Activated CD4-positive, alpha-beta T cell treated with anti-CD3 and anti-CD28 coated beads, Interleukin-2, amount 50 U/mL, for 24 hours (primary cell): ENCODE measurements at places on chromosomes 11 and 22.

- DNase-seq = no peak
Observed at GRCh38 chr11:96254087-96254486, 88.9 kb downstream of the MAML2 start.

GRCh38 chr11:14650064-14650463, 6.5 kb downstream of the PDE3B start:
- no peak for DNase-seq

- DNase-seq = no peak
Observed at GRCh38 chr11:83363312-83363711, 77.1 kb upstream of the CCDC90B start.

- no peak for DNase-seq
Observed at GRCh38 chr11:59728913-59729312, 15.3 kb upstream of the OR10V1 start.

- DNase-seq = no peak
Observed at GRCh38 chr11:1988667-1989317, 8.8 kb downstream of the H19 start.
